ENCODE measurements at places on chromosomes 1 and 21.

GRCh38 chr1:56551691-56552090 lies 27.7 kb downstream of the PLPP3 start:
- no peak for DNase-seq

GRCh38 chr1:1599030-1599934 lies 653 bp downstream of the FNDC10 start:
- no peak for DNase-seq

DNA sequence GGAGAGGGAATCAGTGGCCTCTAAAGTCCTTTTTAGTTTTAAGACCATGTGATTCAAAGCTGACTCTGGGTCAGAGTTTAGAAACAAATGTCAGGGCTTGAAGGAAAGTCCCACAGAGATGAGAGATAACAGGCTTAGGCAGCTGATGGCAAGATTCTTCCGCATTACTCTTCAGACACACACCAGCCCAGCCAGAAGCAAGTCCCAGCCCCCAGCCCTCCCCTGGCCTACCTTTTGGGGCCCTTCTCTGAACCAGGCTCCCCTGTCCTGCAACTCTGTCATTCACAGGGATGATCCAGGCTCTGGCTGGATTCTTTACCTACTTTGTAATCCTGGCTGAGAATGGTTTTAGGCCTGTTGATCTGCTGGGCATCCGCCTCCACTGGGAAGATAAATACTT lies 13.1 kb upstream of the CASQ1 start:
- DNase-seq, result no peak

DNA sequence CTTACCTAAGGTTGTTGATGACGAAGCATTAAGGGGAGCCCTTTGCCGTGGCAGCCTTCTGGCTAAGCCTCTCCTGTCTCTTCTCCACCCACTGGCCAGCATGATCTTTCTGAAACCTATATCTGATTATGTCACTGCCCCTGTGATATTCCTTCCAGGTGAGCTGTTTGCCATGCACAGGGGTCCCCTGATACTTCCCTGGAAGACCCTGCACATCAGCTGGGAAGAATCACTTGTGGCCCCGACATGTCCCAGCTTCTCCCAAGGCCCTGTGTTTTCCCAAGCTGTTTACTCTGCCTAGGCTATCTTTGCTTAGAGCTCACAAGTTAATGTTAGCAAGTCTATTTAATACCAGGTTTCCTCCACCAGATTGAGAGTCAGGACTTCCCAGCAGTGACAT lies 12.3 kb downstream of the RD3 start:
- no peak for DNase-seq

GRCh38 chr1:46168477-46168876 lies 6.4 kb upstream of the TSPAN1 start:
- DNase-seq, result no peak

GRCh38 chr21:34061983-34062382 lies 11.4 kb upstream of the MRPS6 start:
- DNase-seq, result no peak

All from muscle of arm (tissue), 14 donors.